Activated CD4-positive, alpha-beta T cell treated with anti-CD3 and anti-CD28 coated beads for 36 hours (primary cell): ENCODE measurements at places on chromosomes 13 and 19.

GRCh38 chr19:13260883-13261653 lies 110.9 kb downstream of the IER2 start:
- peak; percentile 56 for DNase-seq

- no peak for DNase-seq
Measured at GRCh38 chr13:79516595-79516994, 35.6 kb downstream of the NDFIP2 start.

GRCh38 chr13:26718872-26719271 lies 41.7 kb downstream of the GPR12 start:
- DNase-seq = no peak

DNA sequence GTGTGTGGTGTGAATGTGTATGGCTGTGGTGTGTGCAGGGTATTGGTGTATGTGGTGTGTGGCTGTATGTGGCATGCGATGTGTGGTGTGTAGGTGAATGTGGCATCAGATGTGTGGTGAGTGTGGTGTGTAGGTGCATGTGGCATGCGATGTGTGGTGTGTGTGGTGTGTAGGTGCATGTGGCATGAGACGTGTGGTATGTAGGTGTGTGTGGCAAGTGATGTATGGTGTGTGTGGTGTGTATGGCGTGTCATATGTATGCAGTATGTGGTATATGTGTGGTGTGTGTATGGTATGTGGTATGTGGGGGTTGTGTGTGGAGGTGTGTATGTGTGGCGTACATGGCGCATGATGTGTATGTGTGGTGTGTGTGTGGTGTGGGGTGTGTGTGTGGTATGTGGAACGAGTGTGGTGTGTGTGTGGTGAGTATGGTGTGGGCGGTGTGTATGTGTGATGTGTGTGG lies 63.4 kb downstream of the PEPD start:
- no peak for DNase-seq

GRCh38 chr13:95204231-95204765 lies 97.0 kb downstream of the ABCC4 start:
- no peak for DNase-seq

DNA sequence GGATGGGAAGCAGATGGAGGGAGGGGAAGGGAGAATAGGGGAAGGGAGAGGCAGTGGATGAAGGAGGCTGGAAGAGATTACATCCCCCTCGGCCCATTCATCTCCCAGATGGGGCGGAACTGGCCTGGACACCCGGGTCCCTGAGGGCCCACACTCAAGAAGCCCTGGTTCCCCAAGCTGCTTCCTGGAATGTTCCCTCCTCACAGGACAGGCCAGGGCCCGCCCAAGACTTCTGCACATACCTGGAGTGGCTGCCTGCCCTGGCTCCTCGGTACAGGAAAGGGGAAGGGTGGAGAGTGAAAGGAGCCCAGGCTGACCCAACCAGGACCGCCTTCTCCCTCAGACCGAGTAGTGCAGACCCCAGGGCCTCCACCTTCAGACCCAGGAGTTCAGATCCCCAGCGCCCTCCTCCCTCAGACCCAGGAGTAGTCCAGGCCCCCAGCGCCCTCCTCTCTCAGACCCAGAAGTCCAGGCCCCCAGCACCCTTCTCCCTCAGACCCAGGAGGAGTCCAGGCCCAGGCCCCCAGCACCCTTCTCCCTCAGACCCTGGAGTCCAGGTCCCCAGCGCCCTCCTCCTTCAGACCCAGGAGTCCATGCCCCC lies 489 bp downstream of the NTF4 start:
- DNase-seq = no peak

DNA sequence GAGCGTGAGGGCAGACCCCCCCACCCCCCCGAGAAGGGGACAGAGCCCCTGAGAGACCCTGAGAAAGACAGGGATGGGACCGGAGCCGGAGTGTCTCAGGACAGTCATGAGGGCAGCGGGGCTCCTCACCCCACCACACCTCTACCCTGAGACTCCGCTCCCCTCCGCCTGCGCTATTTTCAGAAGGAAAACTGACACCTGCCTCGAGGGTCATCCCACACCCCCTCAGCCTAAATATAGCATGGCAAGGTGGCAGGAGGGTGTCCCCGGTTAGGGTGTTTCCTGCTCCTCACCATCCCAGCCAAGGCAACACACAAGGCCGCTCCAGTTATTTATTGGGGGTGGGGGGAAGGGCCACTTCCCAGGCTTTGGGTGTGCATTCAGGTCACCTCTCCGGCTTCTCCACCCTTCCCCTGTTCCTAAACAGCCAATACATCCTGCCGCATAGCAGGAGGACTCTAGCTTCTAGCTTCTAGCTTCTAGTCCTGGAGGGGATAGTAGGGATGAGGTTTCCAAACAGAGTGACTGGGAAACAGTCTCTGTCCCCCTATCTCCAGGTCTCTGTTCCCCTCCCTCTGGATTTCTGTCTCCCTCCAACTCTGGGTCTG lies 1.4 kb upstream of the NTF4 start:
- no peak for DNase-seq

- no peak for DNase-seq
Measured at GRCh38 chr19:10352764-10353671, 13.6 kb upstream of the ICAM3 start.

- no peak for DNase-seq
Measured at GRCh38 chr13:104310861-104311260, 1244.6 kb upstream of the SLC10A2 start.

DNA sequence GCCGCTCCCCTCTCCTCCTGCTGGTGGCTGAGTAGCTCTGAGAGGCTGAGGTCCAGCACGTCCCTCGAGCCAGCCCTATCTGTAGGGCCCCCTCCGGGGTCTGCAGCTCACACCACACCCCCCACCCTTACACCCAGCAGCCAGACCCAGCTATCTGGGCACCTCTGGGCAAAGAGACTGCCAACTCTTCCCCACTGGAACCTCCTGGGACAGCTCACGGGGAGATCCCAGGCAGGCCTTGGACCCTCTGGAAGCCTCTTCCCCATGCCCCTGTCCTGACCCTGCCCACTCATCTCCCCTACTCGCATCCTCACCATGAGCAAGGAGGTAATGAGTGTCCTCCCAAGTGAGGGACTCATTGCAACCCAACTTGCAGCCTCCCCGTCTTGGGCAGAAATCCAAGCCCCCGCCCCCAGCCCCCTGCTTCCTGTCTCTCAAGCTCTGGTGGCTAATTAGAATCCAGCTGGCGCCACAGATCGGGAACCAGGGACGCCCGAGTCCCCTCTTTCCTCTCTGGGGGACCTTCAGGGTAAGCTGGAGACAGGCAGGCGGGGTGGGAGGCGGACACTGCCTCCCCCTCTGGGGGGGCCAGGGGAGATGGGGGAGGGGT lies 22.1 kb downstream of the ADGRL1 start:
- DNase-seq = no peak

- DNase-seq = peak; percentile 51
Measured at GRCh38 chr19:16449330-16449961, 22.3 kb downstream of the EPS15L1 start.

DNA sequence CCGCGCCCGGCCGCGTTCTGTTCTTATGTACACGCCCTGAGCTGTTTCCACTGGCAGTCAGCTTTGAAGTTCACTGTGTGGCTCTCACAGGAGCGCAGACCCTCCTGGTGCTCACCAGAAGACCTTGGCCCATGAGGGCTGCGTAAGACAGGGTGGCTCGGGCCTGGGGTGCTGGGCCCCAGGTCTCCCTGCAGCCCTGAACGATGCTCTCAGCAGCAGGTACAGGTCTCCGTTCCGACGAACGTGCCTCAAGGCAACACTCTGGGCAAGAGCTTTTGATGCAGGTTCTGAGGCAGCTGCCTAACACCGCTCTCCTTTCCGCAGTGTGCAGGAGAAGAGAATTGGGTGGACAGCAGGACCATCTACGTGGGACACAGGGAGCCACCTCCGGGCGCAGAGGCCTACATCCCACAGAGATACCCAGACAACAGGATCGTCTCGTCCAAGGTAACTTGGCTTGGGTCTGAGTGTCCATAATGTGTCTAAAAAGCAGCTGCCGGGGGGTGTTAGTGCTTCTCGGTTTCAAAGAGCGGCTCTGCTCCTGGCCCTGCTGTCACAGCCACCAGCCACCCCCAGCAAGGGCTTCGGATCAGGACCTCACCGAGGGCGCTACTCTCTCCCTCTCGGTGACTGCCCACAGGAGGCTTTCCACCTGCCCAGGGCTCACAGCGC lies 95.1 kb downstream of the ATP11A start:
- no peak for DNase-seq
